ENCODE measurements at places on chromosomes 4 and X.

GRCh38 chr4:100286636-100287035 lies 96.4 kb upstream of the DDIT4L start:
- DNase-seq, result no peak

- no peak for DNase-seq
Observed at GRCh38 chrX:154727871-154728270, 23.0 kb downstream of the GAB3 start.

DNA sequence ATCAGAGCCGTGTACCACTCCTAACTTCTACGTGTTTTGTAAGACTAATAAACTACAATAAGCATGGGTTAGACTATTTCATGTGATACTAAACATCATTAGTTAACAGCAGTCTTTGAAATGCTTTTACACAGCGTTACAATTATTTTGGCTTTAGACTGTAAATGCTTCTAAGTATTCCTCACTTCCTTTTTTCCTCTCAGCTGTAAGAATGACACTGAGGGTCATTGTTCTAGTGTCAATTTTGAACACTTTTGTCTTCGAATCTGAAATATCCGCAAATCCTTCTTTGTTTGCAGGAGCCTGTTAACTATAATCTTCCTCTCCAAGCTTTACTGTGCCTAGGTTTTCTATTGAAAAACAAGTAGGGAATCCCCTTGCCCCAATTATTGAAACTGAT lies 1.5 kb downstream of the ABCE1 start:
- DNase-seq, result no peak

- DNase-seq, result no peak
Observed at GRCh38 chrX:41594634-41595033, 94.1 kb upstream of the GPR34 start.

DNA sequence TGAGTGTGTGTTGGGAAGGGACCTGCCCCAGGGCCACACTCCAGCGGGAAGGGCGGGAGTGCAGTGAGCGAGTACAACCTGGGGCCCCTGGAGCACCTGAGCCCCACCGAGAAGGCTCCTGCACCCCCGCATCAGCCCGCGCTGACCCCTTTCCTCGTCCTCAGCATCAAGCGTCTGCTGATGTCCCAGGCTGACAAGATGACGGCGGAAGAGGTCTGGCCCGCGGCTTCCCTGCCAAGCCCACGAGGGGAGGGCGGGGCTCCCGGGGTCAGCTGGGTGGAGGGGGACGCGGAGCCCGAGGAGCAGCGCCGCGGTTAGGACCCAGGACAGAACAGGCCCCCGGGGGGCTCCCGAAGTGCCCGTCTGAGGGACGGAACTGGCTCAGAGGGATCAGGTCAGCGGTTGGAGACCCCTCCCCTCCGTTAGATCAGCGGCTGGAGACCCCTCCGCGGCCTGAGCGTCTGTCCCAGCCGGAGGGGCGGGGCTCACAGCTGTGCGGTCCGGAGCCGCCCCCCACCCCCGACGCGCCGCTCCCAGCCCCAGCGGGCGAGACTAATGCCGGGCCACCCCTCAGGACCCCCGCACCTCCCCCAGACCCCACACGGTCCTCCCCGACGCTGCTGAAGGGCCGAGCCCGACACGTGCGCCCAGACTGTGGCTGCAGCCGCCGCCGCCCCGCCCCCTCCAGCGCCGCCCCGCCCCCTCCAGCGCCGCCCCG lies 6.7 kb downstream of the MYL5 start:
- no peak for DNase-seq

GRCh38 chr4:1458581-1458980 lies 52.3 kb upstream of the NKX1-1 start:
- no peak for DNase-seq

- no peak for DNase-seq
Observed at GRCh38 chr4:15423285-15423711, 4.5 kb upstream of the C1QTNF7 start.

DNA sequence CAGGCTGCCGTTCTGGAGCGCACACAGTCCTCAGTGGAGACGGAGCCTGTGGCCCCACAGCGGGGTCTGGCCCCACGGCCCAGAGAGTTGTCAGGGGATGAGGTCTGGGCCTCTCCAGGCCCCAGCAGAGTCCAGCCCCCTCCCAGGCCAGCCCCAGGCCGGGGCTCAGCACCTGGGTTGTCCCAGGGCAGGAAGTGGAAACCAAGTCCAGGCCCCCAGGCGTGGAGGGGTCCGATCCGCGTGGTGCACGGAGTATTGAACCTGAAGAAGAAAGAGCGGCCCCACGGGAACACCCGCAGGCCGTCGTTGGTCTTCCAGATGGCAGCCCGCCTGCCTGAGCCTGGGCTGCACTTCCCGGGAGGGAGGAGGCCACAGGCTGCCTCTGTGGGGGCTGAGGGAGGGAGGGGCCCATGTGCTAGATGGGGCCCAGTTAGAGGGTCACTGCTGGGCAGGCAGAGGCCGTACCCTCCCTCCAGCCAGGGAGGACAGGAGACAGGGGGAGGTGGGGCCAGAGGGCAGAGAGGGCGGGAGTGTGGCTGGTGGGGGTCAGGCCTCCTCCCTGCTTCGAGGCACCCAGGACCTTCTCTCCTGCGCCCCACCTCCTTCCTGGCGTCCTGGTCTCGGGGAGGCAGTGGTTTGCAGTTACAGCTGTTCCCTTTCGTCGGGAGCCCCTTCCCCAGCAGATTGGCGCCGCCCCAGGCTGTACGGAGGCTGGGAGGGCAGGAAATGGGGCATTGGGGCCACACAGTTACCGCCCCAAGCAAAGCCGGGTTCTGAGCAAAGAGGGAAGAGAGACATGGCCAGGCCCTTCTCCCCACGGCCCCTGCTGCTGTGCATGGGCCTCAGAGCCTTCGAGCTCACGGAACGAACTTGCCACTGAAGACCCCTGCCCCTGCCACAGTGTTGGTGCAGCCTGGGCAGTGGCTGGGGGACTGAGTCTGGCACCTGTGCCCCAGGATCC lies 8.1 kb downstream of the HGFAC start:
- no peak for DNase-seq

DNA sequence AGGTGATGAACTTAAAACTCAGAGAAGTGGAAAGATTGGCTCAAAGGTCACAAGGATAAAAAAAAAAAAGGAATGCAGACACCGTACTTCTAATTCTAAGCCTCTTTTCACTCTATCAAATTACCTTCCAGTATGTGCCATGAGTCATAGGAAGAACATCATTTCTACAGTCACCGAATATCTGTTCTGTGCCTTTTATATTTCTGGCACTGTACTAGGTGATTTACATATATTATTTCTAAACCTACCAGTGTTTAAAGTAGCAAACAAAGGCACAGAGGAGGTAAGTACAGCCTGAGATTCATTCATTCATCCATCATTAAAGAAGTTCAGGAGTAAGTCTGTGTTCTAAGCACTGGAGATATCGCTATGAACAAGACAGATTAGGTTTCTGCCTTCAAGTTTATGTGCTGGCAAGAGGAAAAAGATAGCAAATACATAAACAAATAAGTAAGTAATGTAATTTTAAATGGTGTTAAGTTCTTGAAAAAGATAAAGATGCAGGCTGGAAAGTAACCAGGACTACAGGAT lies 65.3 kb downstream of the PALLD start:
- DNase-seq, result no peak

GRCh38 chr4:106852426-106852825 lies 183.7 kb downstream of the DKK2 start:
- no peak for DNase-seq

GRCh38 chr4:1195109-1195671 lies 22.8 kb upstream of the SPON2 start:
- DNase-seq, result no peak

DNA sequence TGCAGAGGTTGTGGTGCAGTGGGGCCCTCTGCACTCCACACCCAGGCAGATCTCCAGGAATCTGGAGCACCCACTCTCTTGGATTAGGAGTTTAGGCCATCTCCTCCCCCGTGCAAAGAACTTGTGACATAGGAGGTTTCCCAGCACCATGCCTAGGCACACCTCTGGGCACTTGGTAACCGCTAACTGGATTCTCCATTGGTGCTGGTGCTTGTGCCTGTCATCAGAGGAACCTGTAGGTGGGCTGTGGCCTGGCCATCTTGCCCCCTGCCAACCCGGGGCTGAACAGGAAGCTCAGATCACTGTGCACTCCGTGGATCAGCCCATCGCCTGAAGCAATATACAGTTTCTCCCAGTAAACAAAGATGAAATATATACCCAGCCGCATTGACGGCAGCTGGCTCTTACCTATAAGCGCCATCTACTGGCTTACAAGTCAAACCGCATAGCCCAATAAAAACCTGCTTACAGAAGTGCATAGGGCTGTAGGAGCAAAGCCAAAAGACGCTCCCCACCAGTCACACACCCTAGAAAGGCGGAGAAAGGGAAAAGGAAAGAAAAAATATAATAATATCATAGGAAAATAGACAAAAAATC lies 19.1 kb upstream of the TEX13B start:
- DNase-seq, result no peak

DNA sequence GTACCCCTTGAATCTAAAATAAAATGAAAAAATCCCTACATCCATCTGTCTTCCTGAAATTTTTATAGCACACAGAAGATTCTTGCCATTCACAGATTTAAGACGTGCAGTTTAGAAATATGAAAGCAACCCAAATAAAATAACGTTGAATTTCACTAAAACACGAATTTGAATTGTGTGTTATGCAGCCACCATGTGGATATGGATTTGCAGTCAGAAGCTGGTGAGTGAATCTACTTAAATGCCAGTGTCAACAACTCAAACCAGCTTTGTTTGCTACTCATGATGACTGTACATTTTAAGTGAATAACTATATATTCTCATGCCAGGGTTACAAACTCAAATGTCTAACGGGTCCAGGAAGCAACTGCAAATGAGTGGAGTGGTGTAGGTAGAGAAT lies 173.0 kb upstream of the HAND2 start:
- no peak for DNase-seq

GRCh38 chrX:70025464-70025863 lies 24.3 kb downstream of the AWAT2 start:
- DNase-seq, result no peak

- DNase-seq, result no peak
Observed at GRCh38 chr4:168605411-168605810, 108.6 kb downstream of the PALLD start.

DNA sequence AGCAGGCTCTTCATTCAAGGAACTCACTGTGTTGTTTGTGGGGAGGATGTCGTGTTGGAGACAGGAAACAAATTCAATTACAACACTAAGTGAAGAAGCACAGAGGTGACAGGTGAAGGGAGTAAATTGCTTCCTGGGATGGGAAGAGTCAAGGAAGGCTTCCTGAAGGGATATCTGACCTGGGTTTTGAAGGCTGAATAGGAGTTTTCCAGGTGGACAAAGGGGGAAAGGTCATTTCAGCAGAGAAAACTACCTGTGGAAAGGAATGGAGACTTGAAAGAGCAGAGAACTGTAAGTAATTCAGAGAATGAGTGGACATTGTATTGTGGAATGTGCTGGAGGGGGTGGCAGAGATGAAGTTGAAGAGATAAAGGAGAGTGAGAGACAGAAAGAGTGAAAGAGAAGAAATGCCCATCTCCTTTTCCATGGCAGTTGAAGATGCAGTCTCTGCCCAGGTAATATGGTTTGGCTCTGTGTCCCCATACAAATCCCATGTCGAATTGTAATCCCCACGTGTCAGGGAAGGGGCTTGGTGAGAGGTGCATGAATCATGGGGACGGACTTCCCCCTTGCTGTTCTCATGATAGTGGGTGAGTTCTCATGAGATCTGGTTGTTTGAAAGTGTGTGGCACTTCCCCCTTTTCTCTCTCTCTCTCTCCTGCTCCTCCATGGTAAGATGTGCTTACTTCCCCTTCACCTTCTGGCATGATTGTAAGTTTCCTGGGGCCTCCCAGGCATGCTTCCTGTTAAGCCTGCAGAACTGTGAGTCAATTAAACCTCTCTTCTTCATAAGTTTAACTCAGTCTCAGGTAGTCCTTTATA lies 205.7 kb upstream of the BCOR start:
- no peak for DNase-seq

GRCh38 chr4:101191302-101192098 lies 155.8 kb downstream of the PPP3CA start:
- no peak for DNase-seq

DNA sequence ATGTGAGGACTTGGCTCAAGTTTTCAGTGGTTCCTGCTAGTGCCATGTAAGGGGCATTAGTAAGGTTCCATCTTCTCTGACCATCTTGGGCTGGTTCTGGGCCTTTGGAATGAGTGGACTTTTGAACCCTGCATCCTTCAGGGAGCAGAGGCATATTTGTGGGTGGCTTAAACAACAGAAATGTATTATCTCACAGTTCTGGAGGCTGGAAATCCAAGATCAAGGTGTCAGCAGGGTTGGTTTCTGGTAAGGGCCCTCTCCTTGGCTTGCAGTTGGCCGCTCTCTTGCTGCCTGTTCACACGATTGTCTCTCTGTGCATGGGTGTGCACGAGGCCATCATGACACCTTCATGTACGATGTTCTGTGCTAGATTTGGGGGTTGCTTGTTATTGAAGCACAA lies 21.3 kb downstream of the CCKAR start:
- no peak for DNase-seq

- no peak for DNase-seq
Observed at GRCh38 chr4:138967313-138967712, 48.3 kb upstream of the NOCT start.

GRCh38 chr4:5863461-5864113 lies 29.3 kb downstream of the CRMP1 start:
- no peak for DNase-seq

DNA sequence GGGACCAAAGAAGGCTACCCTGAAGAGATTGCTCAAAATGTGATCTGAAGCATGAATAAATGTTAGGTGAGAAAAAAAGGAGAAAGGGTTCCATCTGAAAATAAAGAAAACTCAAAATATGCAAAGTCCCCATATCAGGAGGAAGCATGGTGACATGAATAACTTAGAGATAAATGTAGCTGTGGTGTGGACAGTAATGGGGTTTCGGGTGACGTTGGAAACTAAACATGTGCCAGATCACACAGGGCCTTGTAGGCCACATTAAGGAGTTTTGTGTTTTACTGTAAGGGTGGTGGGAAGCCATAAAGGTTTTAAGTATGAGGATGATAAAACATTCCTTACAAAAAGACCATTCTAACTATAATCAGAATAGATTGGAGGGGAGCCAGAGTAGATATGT lies 40.3 kb upstream of the ACSL4 start:
- no peak for DNase-seq

GRCh38 chrX:155662282-155662681 lies 49.5 kb upstream of the TMLHE start:
- no peak for DNase-seq

DNA sequence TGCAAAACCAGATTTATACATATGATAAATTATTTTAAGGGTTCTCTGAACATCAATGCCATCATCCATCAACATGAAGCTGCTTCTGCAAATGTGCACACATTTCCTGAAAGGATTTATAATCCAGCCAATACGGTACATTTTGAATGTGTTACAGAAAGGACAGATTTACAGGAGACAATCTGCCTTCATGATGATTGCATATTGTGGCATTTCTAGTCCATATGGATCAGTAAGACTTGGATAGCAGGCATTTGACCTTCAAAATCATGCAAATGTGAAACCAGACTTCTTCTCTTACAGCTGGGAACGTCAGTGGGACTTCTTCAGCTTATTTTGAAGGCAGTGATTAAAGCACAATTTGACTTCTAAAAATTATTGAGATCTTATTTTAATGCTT lies 217.3 kb upstream of the GK2 start:
- no peak for DNase-seq
